ENCODE measurements at places on chromosomes 3 and 15.

DNA sequence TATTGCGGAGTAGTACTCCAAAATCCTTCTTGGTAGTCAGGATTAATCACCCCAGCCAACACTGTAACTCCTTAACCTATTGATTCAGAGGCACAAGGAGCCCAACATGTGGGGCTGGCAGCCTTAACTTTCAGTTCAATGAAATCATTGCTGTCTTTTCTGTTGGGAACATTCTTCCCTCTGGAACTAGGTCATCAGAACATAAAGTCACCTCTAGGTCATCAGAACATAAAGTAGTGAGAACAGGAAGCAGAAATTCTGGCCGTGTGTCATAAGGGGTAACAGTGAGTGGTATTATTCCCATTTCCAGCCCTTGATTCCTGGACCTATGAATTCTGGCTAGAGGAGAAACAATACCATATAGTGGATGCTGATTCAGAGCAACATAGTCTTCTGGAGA lies 71.5 kb upstream of the TNIK start:
- DNase-seq = no peak

DNA sequence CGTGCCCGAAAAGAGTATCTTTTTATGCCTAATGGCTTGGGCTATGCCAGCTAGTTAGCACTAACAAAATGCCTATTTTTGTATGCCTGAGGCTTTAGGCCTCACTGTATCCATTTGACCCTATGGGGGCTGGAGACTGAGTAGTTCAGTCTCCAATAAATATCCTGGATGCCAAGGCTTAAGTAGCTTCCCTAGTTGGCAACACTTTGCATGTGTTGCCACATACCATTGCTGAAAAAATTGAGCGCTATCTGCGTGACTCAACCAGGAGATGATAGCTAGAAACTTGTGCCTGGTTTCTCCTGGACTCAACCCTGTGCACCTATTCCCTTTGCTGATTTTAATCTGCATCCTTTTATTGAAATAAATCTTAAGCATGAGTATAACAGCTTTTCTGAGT lies 58.4 kb upstream of the ATP2C1 start:
- DNase-seq = no peak

GRCh38 chr3:170387950-170388349 lies 30.4 kb downstream of the SKIL start:
- no peak for DNase-seq

GRCh38 chr3:154977666-154978065 lies 102.5 kb upstream of the MME start:
- DNase-seq = no peak

DNA sequence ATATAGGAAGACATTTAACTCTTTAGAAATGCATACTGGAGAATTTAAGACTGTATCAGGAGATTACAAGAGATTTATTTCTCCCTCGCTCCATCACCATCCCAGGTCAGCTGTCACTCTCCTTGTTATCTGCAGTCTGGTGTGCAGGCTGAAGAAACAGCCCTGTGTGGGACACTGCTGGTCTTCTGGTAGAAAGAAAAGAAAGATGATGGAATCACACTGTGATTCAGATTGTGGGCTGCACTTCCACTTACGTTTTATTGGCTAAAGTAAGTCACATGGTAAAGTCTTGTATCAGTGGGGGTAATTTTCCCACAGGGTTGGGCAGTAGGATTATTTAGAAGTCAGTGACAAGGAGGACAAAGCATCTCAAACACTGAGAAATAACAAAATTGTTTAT lies 18.1 kb upstream of the ATP1B3 start:
- DNase-seq = no peak

DNA sequence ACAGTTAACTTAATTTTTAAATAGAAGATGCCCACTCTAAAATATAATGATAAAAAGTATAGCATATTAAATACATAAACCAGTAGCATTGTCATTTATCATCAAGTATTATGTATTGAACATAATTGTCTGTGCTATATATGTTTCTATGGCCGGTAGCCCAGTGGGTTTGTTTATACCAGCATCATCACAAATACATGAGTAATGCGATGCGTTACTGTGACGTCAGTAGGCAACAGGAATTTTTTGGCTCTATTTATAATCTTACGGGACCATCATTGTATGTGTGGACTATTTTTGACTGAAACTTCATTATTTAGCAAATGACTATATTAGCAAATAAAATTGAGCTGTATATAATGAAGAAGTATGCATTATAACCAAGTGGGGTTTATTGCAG lies 82.1 kb downstream of the FLNB start:
- DNase-seq = no peak

DNA sequence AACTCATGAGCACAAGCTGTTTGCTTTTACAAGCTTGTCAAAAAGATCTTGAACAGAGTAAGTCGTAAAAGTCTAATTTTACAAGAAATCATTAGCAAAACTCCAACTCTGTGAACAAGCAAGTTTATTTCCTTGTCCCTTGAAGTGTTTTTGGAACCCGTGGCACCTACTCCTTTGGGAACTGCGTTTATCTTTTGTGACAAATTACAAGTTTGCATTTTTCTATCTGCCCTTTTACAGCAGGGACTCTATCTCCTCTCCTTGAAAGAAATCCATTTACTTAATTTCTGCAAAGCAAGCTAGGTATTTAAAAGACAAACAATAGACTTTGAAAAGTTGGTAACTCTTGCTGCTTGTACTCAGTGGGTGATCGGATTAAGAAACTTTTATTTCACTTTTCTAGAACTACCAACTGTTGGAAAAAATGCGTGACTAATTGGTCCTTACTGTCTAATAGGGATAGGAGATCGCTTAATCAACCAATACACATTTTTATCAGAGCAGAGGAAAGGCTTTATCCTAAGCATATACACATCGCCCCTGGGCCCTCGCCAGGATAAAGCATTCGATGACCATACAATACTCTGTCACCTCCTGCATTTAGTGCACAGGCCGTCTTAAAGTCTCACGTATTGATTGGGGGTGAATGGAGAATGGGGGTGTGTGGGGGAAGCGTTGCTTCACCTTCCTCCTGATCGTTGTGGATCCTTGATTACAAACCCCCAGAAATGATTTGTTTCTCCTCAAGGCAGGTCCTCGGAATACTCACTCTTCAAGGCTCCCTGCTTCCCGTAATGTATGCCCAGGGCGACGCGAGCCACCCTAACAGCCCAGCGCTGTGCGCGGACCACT lies 1.7 kb downstream of the PRTG start:
- DNase-seq = no peak

GRCh38 chr3:170848292-170848917 lies 21.6 kb downstream of the RPL22L1 start:
- peak; percentile 27 for DNase-seq

DNA sequence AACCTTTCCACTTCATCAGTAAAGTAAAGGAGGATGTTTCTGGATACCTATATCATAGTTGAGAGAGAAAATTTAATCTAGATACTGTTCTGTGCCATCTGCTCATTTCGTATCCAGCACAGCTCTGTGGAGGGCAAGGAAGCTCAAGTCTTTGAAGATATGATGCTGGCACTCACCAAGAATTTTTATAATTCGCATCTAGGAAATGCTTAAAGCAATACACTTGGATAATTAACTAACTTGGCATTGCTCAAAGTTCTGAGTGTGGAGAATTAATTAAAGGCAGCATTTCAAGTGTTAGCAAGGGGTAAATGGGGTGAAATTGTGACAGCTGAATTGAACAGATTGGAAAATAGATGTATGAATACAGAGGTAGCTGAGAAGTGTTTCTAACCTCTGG lies 213.2 kb downstream of the KCNMB2 start:
- DNase-seq = no peak

DNA sequence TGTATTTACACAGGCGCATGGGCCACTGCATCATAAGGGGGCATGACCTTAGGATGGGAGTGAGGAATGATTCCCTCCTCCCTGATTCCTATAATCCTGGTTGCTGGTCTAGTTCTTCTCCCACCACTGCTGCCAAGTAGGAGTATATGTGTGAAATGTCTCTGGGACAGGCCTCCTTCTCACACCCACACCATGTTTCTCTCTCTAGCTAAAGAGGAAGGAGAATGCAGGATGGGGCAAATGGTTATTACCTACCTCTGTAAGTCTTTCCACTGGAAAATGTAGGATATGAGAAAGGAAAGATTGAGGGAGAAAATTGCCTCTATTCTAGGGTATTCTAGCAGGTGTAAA lies 159.2 kb downstream of the THSD4 start:
- no peak for DNase-seq

- DNase-seq = no peak
These were observed 159.5 kb downstream of the TP63 start for GRCh38 chr3:189790658-189791057.

DNA sequence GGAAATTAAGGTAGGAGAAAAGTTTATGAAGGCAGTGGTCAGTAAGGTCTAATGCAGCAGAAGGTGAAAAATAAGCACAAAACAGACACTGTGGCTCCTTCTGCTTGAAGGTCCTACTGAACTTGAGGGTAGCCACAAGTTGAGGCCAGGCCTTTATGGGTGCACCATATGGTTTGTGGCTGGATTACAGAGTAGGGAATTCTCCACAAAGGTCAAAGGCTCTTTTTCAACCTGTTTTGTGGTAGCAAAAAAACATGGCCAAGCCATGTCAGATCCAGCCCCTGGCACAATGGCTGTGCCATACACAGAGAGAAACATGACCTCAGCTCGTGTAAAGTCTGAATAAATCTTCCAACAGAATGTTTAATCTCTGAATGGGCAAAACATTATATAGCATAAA lies 214.0 kb downstream of the SATB1 start:
- DNase-seq = no peak

GRCh38 chr3:43256714-43257461 lies 29.5 kb upstream of the SNRK start:
- DNase-seq = no peak

DNA sequence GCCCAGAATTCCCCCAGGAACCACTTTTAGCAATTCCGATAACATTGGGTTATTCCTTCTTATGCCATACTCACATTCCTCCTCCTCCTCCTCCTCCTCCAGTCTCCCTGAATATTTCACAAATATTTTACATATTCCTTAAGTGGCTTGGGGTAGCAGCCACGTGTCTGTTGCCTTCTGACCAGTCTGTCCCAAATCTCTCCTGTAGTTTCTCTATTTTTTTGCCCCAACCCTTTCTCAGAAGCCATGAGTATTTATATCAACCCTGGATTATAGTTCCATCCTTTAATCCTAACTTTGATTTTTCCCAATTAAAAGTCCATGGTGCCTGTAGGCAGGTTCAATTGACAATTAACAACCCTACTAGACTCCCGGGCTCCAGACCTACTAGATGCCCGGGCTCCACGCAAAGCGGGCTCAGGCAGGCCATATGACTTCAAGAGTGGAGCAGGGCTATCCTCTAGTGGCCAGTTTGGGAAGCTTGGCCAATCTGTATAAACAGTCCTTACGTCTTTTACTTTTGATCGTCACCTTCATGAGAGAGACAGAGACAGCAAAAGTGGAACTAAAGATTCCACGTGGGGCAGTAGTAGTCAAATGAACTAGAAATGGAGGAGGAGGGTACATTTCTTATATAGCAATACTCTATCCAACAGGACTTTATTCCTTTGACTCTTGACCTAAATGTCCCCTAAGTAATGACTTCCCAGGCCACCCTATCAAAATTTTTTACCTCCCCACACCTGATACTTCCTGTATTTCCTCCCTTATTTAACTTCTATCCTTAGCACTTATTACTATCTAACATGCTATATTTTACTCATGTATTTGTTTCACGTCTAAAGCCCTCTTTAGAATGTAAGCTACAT lies 69.7 kb downstream of the USF3 start:
- peak; percentile 64 for DNase-seq

DNA sequence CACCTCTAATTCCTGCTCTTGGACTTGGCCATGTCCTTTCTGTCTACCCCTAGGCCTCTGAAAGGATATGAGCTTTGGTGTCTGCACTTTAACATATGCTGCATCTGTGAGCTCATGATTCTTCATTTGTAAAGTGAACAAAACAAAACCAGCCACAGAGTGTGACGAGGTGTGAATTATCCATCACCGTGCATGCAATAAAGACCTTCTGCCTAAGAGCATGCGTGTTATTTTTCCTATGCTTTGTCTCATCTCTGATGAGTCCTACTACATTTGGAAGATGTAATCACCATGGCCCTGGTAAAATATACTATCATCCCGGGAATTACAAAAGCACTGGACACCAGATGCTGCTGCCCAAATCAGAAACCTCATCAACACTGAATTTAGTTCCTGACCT lies 103.5 kb upstream of the KCNAB1 start:
- no peak for DNase-seq

DNA sequence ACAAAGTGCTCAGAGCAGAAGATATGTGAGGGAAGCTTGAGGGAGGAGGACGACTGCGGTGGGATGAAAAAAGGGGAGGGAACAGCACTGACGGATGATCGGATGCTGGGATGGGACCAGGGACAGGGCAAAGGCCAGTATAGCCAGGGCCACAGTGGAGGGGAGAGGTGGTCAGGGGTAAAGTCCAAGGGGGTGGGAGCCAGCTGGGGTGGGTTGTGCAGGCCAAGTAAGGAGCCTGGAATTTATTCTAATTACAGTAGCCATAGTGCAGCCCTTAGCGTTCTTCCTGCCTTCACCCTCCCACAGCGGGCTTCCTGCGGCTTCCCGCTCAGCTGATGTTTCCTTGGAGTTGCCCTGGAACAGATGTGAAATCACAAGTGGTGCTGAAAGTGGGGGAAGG lies 7.6 kb upstream of the APEH start:
- DNase-seq = no peak

DNA sequence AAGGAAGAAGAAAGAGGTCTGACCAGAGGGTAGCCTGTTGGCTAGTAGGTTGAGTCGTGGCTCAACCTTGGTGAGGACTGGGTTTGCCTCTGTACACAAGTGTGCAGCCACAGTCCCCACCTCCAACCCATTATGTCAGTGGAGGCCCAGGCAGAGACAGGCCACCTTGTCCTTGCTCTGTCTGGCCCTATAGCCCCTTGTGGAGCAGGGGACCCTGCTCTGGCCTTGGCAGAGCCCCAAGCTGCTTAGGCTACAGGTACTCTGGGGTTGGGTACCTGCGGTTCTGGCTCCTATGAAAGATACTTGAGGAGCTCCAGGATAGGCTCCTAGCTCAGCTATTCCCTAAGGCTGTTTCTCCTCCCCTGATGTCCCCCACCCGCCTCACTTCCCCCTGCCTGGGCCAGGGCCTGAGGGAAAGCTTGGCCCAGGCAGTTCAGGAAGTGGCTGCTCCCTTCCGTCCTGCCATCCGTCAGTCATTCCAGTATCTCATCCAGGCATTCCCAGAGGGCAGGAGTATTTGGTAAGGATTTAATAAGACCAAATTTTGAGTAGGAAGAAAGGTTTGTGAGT lies 44.0 kb downstream of the FGD5 start:
- no peak for DNase-seq

- DNase-seq = no peak
These were observed 22.5 kb downstream of the CDIN1 start for GRCh38 chr15:36601952-36602351.

Data from ACHN (cell line).